Dorsolateral prefrontal cortex (tissue), 122 donors: ENCODE measurements at places on chromosomes 3 and 15.

DNA sequence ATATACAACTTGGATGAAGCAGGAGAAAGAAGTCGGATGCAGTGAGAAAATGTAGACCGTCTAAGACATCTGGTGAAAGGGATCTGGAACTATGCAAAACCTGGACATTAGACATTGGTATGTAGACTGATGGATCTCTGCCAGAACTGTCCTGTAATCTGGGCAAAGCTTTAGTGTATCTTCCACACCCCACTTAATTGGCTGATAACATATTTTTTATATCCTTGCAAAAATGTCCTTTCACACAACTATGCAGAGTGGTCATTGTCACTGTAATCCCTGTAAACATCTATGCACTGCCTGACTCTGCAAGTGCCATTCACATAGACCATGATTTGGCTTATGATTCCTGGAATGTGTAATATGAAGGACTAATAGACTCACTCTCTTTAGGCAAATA, 163.1 kb downstream of the TUSC7 start:
- DNase-seq, result no peak

GRCh38 chr3:172185907-172186306, 146.5 kb downstream of the FNDC3B start:
- DNase-seq, result no peak

DNA sequence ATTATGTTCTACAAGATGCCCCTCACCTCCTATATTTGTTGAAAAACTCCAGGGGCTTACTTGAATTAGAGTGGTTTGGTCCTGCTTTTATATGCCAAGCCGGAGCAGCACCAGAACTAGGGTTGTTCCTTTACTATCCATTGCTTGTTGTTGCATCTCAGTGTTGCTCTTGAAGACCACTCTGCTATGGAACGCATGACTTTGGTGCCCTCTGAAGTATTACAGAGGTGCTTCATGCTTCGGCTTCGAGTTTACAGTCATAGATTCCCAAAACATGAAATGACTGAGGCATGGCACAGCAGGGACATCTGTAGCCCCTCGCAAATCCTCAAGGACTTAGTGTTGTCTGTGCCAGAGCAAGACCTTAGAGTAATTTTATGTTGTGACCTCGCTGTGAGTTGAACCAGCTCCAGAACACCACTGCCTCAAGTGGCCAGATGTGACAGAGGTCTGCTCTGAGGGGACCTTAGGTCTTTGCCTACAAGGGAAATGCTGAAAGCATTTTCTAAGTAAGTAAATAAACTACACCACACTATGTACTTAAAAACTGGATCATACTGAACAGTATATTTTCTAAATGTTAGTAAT, 67.2 kb upstream of the SIAH2 start:
- DNase-seq, result no peak

- no peak for DNase-seq
Observed at GRCh38 chr3:196782511-196782910, 42.9 kb downstream of the PAK2 start.

DNA sequence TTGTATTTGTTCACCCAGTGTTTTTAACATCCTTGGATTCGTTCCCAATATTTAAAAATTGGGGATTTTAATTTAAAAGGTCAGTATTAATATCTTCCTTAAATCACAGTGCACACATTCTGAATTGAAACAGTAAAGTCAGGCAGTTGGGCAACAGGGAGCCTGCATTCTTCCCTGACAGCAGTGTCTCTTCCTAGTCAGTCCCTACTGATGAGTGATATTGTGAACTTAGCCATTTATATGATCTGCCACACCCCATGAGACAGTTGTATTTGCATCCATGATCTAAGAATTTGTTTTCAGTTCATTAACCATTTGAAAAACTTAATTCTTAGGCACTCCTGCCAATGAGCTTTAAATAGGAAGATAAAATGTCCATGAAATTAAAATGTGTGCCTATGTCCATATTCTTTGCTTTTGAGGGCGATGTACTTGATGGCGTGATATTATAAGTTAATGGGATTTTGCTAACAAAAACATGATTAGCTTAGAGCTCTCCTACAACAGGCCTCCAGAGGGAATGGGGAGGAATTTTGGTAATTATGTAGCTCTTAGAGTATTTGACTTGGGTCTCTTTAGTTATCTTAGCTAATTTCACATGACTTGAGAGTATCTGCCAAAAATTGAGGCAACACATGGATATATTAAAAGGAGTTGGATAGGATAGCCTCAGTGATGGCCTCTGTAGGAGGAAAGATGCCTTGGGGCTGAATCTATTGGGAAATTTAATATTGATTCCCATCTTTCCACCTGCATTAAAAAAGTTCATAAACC, 219.3 kb downstream of the PTPRG start:
- no peak for DNase-seq

- no peak for DNase-seq
Observed at GRCh38 chr15:65405791-65406423, 16.8 kb downstream of the IGDCC4 start.

GRCh38 chr3:55647063-55647462, 160.0 kb upstream of the WNT5A start:
- DNase-seq, result no peak

DNA sequence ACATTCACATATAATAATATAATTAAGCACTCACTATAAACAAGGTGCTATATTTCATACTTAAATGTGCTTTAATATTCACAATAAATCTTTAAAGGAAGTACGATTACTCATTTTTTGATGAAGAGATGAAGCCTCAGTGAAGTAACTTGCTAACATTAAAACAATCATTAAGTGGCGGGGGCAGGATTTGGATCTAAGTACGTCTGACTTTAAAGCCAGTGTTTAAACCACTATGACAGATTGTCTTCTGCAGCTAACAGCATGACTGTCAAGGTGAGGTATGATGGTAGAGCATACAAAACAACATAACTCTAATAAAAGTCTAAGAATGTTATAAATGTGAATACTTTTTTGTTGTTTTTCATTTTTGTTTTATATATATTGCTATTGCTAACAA, 862.1 kb downstream of the ROBO1 start:
- DNase-seq, result no peak

DNA sequence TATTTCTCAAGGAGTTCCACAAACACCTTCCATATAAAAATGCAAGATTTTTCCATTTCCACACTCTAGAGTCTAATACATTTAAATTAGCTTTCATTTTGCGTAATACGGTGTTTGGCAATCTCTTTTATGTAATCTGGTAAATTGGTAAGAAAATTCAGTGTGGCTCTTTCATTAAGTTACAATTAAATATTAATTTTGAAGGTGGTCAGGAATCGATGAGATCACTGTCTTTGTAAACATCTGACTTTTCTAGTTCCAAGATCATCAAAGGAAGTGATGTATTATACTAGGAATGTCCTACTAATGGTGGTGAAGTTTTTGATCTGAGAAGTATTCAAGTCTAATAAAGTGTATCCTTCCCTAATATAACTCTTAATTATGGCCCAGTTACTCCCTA, 1.1 kb upstream of the UTS2B start:
- DNase-seq, result no peak

- DNase-seq, result no peak
Observed at GRCh38 chr3:48960841-48961413, 29.1 kb upstream of the P4HTM start.

- no peak for DNase-seq
Observed at GRCh38 chr3:194832346-194833104, 146.8 kb downstream of the FAM43A start.

GRCh38 chr15:77504871-77505270, 84.2 kb downstream of the HMG20A start:
- DNase-seq, result no peak

DNA sequence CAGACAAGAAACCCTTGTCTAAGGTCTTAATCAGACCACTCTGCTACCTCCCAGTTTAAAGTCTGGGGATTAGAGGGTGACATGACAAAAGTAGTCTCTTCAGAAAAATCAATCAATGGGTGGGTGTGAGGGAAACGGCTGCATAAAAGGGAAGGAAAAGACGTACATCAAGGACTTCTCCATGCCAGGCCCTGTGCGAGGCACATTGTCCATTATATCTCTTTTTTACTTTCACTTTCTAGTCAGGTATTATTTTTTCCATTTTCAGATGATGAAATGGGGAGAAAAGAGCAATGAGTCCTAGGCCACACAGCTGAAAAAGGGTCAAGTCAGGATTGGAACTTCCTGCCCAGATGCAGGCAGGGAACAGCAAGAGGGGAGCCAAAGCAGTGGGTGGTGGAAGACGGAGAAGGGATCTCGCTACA, 4.6 kb upstream of the CX3CR1 start:
- no peak for DNase-seq

GRCh38 chr3:175246766-175247165, 387.6 kb downstream of the NAALADL2 start:
- DNase-seq, result no peak

DNA sequence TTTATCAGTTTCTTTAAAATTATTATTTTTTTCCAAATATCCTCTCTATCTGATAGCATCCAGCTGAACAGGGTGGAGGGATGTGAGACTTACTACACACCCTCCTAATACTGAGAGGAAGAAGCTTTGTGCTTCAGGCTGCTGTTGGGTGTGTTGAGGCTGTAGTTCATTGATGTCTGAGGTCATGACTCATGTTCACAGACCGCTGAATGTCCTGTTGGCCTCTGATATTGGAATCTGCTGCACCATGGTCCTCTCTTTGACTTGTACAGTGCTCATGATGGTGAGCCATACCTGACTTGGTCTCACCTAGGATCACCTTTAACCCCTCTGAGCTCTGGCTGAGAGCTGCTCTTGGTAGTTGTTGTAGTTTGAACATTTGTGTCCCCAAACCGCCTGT, 302.9 kb downstream of the SATB1 start:
- no peak for DNase-seq

DNA sequence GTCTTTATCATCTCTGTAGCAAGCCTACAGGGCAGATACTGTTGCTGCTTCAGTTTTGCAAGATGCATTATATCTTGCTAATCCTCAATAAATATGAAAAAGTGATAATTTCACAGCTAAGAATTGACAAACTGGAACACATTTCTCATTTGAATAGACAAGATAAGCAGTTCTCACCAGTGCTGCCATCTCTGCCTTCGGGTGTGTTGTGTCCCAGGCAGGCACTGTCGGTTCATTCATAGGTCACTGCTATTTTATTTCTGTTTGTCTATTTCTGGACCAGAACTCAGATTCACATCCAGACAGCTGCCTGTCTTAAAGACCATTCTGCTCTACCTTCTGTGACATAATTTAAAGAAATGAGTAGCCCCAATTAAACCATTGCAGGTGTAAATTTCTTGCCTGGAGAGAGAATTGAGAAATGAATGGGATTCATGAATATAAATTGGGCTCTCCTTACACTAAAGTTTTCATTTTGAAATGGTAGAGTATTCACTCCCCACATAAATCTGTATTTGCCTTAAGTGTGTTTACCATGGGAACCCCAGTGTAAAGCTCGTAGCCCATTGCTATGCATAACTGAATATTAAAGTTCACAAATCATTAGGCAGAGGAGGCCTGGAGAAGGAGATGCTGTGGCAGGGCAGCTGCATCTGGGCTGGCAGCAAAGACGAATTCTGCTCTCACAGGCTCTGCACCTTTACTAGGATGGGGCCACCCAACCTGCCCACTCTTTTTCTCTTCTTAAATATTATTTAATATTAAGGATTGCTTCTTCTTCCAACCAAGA, 149.9 kb downstream of the ARPP21 start:
- DNase-seq, result no peak

- DNase-seq, result no peak
Observed at GRCh38 chr3:186264608-186265400, 97.2 kb downstream of the DGKG start.

DNA sequence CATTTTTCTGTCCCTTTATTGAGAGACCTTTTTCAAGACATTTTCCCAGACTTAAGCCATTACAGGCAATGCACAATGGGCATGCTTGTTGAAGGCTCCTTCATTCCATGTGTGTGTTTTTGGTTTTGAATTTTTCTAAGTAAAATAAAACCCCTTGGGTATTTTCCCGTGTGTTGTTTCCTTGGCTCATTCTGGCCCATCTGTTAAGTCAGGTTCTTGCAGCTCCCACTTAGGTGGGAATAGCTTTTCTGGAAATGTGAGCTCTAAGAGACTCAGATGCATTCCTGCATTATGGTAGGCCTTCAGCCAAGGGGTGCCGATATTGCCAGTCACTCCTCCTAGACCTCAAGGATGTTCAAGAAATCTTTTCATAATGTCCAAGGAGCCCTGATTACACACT, 314.9 kb downstream of the CACNA2D3 start:
- no peak for DNase-seq

GRCh38 chr3:134614955-134615354, 35.9 kb downstream of the KY start:
- no peak for DNase-seq

DNA sequence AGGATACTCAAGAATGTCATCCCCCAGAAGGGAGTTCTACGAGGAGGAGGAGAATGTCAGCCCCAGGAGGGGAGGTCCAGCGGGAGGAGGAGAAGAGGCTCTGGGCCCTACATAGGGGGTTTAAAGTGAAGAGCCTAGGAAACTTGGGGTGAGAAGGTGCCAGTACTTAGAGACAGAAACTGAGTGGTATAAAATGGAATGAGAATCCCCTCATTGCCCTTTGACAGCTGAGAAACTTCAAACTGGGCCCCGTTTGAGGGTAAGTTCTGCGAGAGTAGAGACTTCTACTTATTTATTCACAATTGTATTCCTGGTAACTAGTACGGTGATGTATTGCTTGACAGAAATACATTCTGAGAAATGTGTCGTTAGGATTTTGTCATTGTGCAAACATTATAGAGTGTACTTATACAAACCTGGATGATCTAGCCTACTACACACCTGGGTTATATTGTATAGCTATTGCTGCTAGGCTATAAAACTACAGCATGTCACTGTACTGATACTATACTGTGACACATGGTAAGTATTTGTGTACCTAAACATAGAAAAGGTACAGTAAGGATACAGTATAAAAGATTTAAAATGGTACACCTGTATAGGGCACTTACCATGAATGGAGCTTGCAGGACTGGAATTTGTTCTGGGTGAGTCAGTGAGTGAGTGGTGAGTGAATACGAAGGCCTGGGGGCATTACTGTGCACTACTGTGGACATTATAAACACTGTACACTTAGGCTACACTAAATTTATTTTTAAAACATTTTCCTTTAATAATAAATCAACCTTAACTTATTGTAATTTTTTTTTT, 62.0 kb downstream of the TSC22D2 start:
- no peak for DNase-seq

DNA sequence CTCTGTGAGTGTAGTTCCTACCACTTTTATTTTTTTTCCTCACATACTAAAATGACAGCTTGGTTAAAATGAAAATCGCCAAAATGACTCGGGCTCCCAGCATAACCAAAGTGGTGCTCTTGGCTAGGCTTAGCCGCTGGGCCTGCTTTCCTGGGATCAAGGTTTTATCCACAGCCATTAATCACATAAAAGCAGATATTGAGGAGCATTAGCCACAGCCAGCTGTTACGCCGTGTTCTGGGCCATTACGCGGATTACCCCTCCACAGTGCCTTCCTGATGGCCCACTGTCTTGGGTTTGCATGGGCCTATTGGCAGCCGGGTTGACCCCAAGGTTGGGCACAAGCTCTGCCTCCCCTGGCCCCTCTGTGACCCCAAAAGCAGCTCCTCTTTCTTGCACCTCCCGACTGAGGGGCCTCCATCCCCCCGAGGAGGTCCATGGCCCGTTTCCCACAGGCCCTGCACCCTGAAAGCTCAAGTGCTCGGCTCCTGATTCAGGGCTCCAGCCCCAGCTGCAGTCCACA, 30.4 kb upstream of the TRPM1 start:
- DNase-seq, result no peak
